ENCODE measurements at places on chromosomes 5 and 9.

- no peak for DNase-seq
Measured at GRCh38 chr5:116951219-116951618, 376.6 kb upstream of the SEMA6A start.

GRCh38 chr5:24742334-24742733 is 97.6 kb upstream of the CDH10 start:
- no peak for DNase-seq

GRCh38 chr5:7770436-7770835 is 80.5 kb downstream of the CFAP90 start:
- DNase-seq = no peak

GRCh38 chr9:127613583-127613954 is 1.5 kb downstream of the STXBP1 start:
- DNase-seq = no peak

GRCh38 chr5:157130925-157131324 is 11.7 kb downstream of the MED7 start:
- DNase-seq = no peak

DNA sequence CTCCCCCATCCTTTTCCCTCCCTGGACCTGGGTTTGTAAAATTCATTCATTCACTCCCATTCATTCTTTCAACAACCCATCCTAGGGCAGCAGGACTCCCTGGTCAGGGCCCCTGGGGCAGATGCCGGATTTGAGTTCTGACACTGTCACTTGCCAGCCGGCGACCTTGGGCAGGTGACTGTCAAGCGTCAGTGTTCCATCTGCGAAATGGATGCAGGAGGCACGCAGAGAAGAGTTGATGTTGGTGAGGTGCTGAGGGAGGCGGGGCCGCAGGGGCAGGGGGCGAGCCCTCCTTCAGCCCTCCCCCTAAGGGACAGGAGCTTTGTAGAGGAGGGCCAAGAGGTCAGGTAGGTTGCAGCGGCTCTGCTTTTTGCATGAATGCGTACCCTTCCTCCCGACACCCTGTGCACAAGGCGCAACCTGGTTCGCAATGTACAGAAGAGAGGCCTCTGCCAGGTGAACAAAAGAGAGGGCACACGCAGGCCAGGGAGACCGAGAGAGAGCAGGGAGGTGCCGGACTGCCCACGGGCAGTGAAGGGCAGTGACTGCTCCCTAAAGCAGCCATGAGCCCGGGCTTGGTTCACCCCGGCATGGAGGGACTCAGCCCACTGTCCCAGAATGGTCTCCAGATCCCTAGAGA is 128.1 kb downstream of the BARX1 start:
- DNase-seq = no peak

- no peak for DNase-seq
Measured at GRCh38 chr5:141135030-141135717, at the start of gene PCDHB5. PCDHB5 (plus strand) TSS chr5:141135206; CDS start chr5:141135435, 229 bp downstream.

- DNase-seq = no peak
Measured at GRCh38 chr9:115106642-115107041, 11.3 kb downstream of the TNC start.

- no peak for DNase-seq
Measured at GRCh38 chr5:120942596-120943350, 478.7 kb downstream of the PRR16 start.
